ENCODE measurements at places on chromosomes 7 and 10.

- DNase-seq = no peak
Measured at GRCh38 chr7:158404031-158404761, 183.4 kb downstream of the PTPRN2 start.

DNA sequence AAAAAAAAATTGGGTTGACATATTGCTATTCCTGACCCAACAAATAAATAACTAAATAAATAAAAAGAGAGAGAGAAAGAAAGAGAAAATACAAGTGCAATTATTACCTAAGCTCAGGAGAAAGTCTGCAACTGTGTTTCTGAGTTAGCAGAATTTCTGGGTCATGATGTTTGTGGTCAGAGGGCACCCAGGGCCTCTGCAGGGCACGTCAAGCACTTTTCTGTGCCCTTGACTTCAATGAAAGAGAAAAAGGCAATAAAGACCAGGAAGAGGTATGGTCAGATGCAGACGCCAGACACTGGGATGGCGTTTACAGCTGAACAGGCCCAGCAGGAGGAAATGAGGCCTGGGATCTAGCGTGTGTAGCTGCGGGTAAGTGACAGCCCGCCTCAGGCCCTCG lies 160.9 kb upstream of the GDF10 start:
- no peak for DNase-seq

GRCh38 chr7:33099154-33099940 lies 9.9 kb downstream of the RP9 start:
- no peak for DNase-seq

GRCh38 chr7:86788948-86789347 lies 145.2 kb downstream of the GRM3 start:
- no peak for DNase-seq

DNA sequence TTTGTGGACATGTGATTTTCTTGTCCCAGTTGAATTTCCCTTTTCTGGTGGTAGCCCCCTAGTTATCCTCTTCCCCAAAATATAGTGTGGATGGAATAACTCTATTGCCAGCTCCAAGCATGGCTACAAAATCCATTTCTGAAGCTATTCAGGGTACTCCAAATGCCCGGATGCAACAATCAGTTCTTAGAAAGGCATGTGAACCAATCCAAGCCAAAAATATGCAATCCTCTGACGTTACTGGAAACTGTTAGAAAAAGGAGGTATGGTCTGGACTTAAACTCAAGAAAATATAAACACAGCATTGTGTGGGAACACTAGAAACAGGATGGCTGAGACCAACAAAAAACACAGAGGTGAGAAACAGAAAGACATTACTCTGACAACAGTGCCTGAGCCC lies 347.0 kb downstream of the GPAM start:
- no peak for DNase-seq

DNA sequence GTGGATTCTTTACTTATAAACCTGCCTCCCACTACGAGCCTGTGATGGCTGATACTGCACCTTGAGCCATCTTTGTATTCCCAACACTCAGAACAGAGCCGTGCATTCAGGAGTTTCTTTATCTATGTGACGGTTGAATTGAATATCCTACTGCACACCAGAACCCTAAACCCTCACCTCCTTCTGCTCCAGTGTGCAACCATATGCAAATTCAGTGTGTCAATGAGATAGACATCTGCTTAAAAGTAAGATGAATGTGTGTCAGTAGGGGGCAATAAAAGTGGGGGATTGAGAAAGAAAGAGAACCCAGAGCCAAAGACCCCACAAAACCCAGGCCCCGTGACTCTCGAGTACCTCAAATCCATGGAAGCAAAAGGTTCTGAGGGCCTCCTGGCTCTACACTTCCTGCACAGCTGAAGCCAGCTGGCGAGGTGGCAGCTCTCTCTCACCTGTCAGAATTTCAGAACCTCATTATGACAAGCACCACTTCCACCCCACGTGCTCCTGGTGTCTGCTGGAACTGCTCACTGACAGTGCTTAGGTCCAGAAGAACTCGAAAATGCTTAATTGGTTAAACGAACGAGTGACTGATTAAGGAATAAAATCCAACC lies 143.3 kb upstream of the GPR26 start:
- no peak for DNase-seq

- no peak for DNase-seq
Measured at GRCh38 chr7:106891548-106892410, 26.7 kb downstream of the PIK3CG start.

DNA sequence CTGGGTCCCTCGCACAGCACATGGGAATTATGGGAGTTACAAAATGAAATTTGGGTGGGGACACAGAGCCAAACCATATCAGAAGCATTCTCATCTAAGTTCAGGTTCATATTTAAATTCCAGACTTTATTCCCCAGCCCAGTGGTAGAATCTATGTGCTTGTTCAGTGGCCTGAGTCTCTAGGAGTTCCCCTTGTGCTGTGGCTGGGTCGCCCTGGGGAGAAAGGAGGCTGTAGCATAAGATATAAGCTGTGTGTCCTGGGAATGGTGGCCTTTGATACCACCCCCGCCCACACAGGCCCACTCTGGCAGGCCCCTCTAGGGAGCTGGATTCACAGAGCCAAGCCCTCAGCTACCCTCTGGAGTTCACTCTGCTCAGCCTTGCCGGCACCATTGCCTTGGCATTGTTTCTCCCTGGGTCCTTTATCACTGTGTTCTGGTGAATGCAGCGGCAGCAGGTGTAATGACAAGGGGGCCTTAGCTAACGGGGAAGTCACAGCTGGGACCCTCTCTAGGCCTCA lies 64.2 kb downstream of the MINDY4 start:
- no peak for DNase-seq

- no peak for DNase-seq
Measured at GRCh38 chr10:113594652-113595051, 41.8 kb downstream of the HABP2 start.

GRCh38 chr10:37667736-37668135 lies 189.7 kb downstream of the ZNF248 start:
- DNase-seq = no peak

- no peak for DNase-seq
Measured at GRCh38 chr7:962401-963081, 8.1 kb upstream of the ADAP1 start.

DNA sequence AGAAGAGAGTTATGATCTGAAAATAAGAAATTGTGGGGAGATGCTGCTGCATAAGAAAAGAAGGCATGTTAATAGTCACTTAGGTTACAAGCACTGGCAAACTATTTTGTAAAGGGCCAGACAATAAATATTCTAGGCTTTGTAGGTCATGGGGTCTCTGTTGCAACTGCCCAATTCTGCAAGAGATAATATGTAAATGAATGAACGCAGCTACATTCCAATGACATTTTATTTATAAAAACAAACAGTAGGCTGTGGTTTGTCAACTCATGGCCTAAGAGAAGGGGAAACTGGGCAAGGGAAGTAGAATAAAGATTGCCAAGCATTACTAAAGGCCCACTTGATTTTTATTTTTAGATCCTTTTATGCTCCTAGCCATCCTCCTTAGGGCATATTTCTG lies 133.1 kb downstream of the RAPGEF5 start:
- no peak for DNase-seq

GRCh38 chr10:6953271-6953801 lies 373.3 kb upstream of the PRKCQ start:
- DNase-seq = no peak

- no peak for DNase-seq
Measured at GRCh38 chr7:64951250-64951848, 39.5 kb downstream of the ZNF117 start.

GRCh38 chr7:143408686-143409561 lies at the start of gene EPHA1:
TSS of gene EPHA1 (minus strand) at chr7:143408856. CDS start at chr7:143408805, 51 bp downstream.
- peak; percentile 24 for DNase-seq

DNA sequence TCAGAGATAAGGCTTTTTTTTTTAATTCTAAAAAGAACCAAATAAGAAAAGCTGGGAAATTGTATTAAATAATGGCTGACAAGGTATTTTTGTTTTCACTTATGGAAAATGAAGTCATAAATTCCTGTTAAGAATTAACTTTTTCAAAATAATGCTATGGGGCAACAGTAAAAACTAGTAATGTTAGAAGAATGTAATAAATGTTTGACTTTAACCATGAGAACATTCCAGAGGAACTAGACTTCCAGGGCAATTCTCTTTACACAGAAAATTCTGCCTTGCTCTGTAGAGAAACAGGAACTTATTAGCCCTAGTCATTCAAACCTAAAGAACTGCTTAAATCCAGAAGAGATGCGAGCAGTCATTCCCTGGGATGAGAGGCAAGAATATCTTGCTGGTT lies 571.1 kb downstream of the IPMK start:
- DNase-seq = no peak

GRCh38 chr10:349081-349480 lies 213.8 kb downstream of the ZMYND11 start:
- no peak for DNase-seq

DNA sequence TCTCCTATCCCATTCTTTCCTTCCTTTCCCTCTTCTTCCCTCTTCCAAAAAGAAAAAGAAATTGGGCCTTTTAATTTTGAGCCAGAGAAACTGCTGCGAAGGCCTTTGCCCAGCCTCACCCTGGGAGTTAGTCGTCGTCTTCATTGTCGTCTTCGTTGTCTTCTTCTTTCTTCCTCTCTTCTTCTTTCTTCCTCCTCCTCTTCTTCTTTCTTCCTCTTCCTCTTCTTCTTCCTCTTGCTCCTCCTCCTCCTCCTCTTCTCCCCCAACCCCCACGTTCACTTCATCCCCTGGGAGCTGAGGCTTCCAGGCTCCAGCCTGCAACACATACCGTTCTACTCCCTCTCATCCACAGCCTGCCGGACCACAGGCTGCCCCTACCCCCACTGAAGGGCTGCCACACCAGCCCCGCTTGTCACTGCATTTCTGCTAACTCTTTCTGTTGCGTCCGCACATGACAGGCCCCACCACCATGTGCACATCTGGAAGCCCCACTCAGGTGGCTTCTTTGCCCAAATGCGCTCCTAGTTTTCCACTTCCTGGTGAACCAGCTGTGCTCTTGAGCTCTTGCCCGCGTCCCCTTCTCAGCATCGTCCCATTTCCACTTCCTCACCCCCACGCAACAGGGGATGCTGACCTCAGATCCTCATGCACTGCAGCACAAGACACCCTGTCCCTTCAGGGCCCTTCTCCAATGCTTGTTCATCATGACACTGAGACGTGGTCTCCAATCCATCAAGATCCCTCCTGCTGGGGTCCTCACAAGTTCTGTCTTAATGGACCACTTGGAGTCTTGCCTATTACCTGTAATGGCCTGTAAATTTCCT lies 94.9 kb upstream of the SH2B2 start:
- DNase-seq = no peak

DNA sequence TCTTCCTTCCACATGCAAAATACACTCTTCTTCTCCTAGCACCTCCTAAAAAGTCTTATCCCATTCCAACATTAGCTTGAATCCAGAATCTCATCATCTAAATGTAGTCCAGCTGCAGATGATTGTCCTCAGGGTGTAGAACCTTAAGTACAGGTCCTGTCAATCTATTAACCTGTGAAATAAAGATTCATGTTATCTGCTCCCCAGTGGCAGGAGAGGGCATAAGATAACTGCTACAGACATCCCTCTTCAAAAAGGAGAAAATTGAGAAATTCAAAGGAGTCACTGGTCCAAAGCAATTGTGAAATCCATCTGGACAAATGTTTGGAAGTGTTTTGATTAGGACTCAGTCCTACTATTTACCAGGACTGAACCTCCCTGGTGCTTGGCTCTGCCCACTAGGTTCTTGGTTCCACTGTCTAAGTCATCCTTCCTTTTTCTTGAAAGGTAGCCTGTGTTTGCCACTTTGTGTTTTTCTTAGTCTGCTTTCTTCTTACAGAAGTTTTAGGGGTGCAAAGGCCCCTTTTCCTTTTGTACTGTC lies 96.2 kb downstream of the ADD3 start:
- no peak for DNase-seq

- no peak for DNase-seq
Measured at GRCh38 chr10:83310688-83311087, 828.6 kb upstream of the GHITM start.

DNA sequence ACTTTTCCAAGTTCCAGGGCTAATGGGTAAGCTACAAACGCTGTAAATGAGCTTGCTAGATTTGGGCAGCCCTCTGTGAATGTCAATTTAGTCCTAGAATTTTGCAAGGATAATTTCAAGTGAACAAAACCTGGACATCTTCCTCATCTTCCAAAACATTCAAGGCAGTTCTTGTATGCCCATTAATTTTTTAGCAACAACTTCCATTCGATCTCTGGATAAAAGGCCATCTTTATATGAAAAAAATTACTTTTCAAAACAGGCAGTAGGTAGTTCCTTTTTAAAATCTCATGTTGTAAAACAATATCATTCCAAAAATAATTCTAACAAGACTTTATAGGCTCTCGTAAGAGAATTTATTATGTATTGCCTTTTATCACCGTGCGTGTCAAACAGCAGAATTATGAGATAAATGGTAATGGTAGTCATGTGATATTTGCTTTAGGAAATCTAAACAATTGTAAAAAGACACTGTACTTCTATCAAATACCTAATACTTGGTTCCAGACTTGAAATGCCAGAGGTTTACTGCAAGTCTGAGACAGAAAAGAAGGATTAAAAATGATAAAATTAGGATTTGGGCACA lies 143.7 kb upstream of the NRP1 start:
- DNase-seq = no peak

GRCh38 chr10:42940487-42941294 lies 136.2 kb upstream of the RET start:
- DNase-seq = peak; percentile 45

DNA sequence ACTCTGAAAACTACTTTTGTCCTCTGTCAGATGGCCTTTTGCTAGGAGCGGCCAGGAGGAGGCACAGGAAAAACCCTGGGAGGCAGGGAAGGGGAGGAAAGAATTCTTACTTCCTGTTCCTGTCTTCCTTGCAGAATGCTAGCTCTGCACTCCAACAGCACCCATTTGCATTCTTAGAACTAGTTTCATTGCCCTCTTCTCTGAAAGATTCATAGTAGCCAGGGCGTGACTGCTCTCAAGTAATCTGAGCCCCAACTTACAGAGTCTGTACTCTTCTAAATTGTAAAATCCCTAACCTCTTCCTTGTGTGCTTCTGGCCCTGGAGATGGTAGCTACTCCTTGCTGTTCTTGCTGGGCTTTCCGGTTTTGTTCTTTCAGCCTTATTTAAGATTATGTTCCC lies 75.3 kb upstream of the STEAP1 start:
- no peak for DNase-seq

DNA sequence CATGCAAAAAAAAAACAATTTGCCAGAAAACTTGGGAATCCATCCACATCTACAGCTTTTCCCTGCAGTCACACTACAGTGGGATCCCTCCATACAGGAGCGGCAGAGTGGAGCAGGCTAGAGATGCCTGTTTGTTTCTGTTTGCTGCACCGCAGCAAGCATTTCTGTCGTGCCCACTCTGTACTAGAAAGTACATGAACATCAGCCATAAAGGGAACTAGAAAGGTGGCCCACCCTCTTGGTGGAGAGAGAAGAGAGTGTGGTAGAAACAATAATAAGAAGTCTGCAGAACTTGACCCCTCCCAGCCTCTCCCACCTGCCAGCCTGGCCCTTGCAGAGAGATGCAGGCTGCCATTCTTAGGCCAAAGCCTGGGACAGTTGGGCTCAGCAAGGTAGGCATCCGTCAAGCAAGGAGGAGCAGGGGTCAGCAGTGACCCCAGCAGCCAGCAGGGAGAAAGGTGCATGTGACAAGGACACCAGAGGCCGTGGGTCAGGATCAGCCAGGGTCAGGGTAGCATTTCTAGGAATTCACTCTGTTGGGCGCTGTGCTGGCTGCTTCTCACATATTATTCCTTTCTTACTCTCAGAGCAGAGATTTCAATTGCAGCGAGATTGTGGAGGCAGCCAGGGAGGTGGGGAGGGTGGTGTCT lies 171.8 kb downstream of the EGFR start:
- DNase-seq = no peak

Data from heart left ventricle (tissue), 16 donors.